ENCODE measurements at places on chromosomes 7 and 10. TPM values are rescaled to one million over a fixed set of nuclear protein-coding genes. Genes with fewer than 3 reads are reported as not detected.

The AEBP1 gene
- 0.62 TPM for total RNA-seq

The ASAH2B gene
- total RNA-seq: 3.3 TPM

DNA sequence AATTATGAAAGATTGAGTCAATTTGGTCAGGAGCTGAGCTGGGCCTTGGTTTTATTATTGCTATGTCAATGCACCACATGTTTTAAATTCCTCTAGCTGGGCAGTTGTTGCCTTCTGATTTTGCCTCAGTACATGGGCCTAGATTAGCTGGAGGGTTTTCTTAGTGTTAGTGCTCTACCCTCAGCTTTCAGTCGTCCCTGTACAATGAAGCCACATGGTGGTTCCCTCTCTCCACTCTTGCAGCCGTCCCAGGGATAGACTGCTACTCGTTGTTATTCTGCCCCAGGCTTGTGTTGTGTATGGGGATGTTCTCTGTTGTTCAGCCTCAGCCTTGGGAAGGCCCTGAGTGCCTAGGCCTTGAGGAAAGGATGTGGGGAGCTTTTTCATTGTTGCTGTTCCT, 37.0 kb downstream of the NHLRC2 start:
- 0 out of 2 replicates have a peak, but pooled peaks cover 3% of the 10 kb centered on the region for H3K4me1 ChIP-seq
- H3K36me3 ChIP-seq: no peaks in the 10 kb centered on the region
- H3K27ac ChIP-seq: no peak overlapping the region

- H3K27ac ChIP-seq: peak overlapping the region; percentile 89
- peak overlapping the region; percentile 89 for H3K4me3 ChIP-seq
- no peak for DNase-seq
- H3K4me1 ChIP-seq: peaks cover 23% of the 10 kb centered on the region
- peaks cover 6% of the 10 kb centered on the region for H3K36me3 ChIP-seq
Measured at GRCh38 chr10:1049425-1049958, 573 bp upstream of the IDI1 start.

DNA sequence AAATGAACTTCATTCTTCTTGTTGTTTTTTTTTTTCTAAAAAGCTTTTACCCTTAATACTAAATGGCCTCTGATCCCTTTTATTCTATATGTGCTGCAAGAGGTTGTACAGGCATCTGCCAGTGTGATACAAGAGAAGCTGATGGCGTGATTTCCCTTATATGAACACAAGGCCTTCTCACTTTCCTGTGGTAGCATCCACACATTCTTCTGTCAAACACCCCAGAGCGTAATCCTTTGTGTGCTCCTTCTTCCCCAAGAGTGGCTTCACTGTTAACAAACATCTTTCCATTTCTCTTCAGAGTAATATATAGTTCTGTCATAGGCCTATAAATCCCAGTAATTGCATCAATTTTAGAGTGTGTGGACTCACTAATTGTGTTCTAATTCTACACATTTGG, 86.3 kb upstream of the CAPZA2 start:
- H3K27ac ChIP-seq: peak overlapping the region; percentile 23
- H3K36me3 ChIP-seq: peaks cover 33% of the 10 kb centered on the region
- no peak overlapping the region for H3K4me3 ChIP-seq
- H3K27me3 ChIP-seq: no peaks in the 10 kb centered on the region

DNA sequence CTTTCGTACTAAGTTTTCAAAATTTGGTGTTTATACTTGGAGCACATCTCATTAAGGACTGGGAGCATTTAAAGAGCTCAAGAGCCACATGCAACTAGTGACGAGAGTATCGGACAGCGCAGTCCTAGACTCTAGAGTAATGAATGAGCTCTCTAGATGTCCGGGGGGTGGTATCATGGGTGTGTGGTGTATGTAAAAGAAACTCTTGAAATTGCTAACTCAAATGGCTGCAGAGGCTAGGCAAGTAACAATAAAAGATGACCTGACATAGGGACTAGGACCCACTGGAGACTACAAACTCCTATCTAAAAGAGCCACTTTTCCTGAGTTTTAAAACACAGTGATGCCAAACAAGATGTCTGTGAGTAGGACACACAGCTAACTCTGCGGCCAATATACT, 14.0 kb downstream of the MYOZ1 start:
- H3K27me3 ChIP-seq: no peaks in the 10 kb centered on the region
- H3K27ac ChIP-seq: peak overlapping the region; percentile 99
- no peaks in the 10 kb centered on the region for H3K36me3 ChIP-seq
- no peak for DNase-seq
